ENCODE measurements at places on chromosomes 3 and 15. TPM values are rescaled to one million over a fixed set of nuclear protein-coding genes. Genes with fewer than 3 reads are reported as not detected.

DNA sequence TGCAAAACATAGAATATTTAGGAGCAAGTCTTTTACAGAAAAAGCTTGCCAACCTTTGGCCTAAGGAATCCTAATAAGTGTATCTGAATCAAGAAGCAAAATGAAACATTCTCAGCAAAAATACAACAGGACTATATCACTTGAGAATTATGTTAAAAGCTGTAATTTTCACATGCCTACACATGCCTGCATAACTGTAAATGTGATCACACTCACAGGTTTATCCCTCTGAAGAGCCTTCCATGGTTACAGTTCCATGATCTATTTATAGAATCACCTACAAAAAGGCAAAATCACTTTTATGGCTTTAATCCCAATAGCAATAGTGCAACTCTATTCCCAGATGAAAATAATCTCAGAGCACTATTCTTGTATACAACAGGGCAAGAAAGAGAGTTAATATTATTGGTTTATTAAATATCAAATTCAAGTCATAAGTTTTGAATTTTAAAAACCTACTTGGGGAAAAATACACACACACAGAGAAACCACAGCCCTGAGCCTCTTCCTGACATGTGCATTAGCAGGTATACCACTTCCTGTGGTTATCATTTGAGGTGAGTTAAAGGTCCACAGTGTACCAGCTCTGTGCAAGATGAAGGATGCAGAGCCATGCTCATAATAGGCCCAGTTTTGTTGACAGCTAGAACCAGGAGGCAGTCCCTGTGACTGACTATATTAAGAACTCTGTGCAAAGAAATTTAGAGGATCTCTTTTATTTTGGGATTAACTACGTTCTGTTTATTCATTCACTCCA lies 252.5 kb upstream of the TGFBR2 start:
- DNase-seq: no peak
- no peaks in the 10 kb centered on the region for H3K27me3 ChIP-seq
- H3K4me1 ChIP-seq: no peaks in the 10 kb centered on the region
- no peak overlapping the region for H3K27ac ChIP-seq
- H3K4me3 ChIP-seq: no peak overlapping the region

- DNase-seq: no peak
- no peak overlapping the region for H3K27ac ChIP-seq
- no peak overlapping the region for H3K4me3 ChIP-seq
- H3K4me1 ChIP-seq: peaks cover 12% of the 10 kb centered on the region
- H3K36me3 ChIP-seq: no peaks in the 10 kb centered on the region
Measured at GRCh38 chr3:170309046-170309445, 48.5 kb upstream of the SKIL start.

- H3K4me3 ChIP-seq: no peak overlapping the region
- H3K4me1 ChIP-seq: peaks cover 27% of the 10 kb centered on the region
- no peaks in the 10 kb centered on the region for H3K36me3 ChIP-seq
- DNase-seq: no peak
- no peaks in the 10 kb centered on the region for H3K27me3 ChIP-seq
Measured at GRCh38 chr15:85401108-85401774, 20.8 kb downstream of the AKAP13 start.

- no peak for DNase-seq
- H3K4me3 ChIP-seq: no peak overlapping the region
- no peaks in the 10 kb centered on the region for H3K27me3 ChIP-seq
- H3K36me3 ChIP-seq: no peaks in the 10 kb centered on the region
- no peak overlapping the region for H3K27ac ChIP-seq
- H3K4me1 ChIP-seq: peaks cover 11% of the 10 kb centered on the region
Measured at GRCh38 chr15:74196175-74196574, 6.4 kb downstream of the STRA6 start.

The STAC gene
- total RNA-seq: 22.9 TPM

The ISLR gene
- total RNA-seq: not detected

The DLEC1 gene
- total RNA-seq: 0.19 TPM
